ENCODE measurements at places on chromosomes 7 and 10.

DNA sequence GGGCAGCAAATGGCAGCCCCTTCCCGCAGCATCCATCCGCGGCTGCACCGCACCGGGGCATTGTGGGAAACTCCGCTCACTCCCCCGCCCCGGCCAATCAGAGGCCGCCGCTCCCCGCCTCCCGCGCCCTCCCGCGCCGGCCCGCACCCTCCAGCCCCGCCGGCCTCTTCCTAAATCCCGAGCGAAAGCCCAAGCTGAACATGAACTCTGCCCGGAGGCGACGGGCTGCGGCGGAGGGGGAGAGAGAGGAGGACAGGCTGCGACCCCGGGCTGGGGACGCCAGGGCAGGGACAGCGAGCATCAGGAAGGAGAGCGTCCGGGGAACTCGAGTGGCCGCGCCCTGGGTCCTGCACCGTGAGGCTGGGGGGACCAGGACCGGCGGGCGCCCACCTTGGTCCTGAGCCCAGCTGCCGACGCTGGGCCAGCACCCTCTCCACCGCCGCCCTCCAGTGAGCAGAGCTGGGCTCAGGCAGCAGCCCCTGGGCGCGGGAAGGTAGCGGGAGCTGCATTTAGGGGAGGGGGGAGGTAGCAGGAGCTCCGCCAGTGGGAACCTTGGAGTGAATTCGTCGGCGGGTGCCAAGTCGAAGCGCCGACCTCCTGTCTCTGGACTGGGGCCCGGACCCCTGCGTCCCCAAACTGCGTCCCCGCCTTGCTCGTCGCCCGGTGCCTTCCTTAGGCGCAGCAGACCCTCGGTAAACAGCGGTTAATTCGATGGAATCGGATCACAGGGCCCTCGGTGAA lies at the start of gene DGKI:
Gene DGKI, minus strand, starts transcription at position 148 of the 741 bp plus-strand sequence.
- peak; percentile 27 for DNase-seq

GRCh38 chr10:14753441-14753840 lies 21.3 kb downstream of the FAM107B start:
- no peak for DNase-seq

- no peak for DNase-seq
Measured at GRCh38 chr10:74675484-74675883, 150.9 kb upstream of the KAT6B start.

DNA sequence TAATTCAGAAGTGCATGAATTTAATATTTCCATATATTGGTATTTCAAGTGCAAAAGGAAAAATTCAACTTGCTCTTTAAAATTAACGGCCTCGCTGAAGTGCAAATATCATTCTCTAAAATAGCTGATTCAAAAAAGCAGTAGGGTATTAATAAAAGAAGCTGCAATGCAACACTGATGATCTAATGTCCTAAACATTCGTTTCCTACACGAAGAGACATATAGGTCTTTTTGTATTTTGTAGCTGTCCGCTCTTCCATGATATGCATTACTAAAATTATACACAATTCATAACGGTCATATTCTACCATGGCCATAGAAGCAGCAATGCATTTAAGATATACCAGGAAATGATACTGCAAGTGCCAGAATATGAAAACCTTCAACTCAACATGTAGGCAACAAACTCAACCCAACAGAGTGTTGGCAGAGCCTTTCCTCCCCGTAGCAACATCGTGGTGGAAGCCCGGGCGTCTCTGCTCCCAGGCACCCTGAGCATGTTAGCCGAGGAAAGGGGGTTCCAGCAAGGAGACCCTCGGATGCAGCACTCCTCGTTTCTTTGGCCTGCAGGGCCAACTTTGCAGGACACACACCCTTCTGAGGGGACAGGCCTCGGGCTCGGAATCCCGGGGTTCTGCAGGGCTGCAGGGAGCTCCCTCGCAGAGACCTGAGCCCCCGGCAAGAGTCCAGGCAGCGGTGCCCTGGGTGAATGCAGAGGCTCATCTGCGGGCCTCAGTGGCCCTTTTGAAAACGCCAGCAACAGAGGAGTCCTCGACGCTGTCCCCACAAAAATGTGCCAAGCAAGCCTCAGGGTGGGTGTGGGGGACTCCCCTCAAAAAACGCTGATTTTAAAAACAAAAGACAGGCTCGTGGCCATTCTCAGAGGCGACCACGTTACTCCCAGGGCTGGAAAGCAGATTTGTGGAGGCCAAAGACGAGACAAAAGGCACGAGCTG lies 1.6 kb downstream of the FAM171A1 start:
- no peak for DNase-seq

DNA sequence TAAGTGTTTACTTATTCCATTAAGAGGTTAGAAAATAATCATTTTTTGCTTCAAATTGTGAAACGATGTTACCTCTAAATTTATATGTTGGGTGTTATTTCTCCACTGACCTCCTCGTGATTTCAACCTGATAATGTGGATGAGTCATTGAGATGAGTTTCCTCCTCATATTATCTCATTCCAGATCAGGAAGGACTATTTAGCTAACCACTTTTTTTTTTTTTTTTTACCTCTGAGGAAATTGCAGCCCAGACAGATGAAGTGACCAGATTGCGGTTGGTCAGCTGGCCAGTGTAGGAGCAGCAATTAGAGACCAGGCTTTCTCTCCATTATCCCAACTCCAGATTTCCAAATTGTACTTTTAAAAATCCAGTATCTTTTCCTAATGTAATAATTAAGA lies 248.7 kb downstream of the FZD1 start:
- no peak for DNase-seq

DNA sequence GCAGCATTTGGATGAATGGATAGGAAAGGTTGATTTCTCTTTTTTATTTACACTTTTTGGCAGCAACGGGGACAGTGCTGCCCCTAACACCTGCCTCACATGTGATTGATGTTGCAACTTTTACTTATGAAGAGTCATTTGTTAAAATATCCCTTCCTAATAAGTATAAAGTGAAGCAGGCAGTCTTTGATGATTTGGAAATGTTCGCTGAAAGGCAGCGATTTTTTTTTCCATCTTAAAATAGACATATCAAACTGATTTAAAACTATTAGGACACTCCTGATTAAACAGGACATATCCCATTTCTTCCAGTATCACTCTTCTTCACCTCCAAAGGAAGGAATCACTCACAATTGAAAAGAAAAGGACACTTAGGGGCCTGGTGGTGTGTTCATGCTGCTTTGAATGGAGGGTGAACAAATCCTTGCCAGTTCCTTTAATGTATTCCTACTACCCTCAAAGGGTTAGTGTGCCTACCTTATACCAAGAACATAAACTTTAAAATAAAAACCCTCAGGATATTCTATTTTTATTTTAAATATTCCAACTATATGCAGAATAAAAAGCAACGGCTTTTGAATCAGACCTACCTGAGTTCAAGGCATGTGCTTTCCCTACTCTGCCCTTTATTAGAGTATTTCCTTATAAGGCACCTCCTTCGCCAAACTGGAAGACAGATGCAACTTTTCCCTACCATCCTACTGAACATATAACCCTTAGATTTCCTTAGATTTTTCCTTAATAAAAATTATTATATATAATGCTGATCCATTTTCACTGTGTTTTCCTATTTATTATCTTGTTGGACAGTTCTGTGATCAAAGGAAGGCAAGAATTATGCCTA lies 1.1 kb downstream of the ADK start:
- no peak for DNase-seq

DNA sequence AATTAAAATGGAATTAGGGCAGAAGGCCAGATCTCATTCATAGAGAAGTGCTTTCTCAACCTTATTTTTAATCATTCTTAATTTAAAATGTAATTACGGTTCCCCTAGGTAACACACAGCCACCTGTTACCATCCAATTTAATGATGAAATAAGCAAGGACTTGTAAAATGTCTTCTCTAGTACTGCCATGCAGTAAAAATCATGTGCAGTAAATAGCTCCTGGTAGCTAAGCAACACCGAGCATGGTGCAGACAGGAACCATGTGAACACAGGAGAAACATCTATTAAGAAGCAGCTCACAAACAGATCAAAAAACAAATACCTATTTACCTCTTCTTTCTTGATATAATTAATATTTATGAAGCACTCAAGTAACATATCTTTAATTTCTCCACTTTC lies 15.1 kb downstream of the NCAPG2 start:
- no peak for DNase-seq

DNA sequence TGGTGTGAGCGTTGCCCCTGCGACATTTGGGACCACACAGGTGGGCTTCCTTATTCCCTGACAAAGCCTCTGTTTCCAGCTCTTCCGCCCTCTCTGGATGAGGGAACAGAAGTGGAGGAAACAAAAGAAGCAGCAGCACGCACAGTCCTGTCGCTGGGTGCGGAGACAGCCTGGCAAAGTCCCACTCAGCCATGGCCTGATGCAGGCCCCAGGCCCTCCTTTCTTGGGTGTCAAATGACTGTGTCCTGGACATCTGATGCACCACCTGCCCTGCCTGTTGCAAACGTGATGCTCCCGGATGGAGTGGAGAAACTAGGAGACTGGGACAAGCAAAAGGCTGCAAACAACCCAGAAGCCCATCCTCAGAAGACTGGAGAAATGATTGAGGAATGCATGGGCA lies 20.7 kb downstream of the ZMIZ2 start:
- DNase-seq, result no peak

DNA sequence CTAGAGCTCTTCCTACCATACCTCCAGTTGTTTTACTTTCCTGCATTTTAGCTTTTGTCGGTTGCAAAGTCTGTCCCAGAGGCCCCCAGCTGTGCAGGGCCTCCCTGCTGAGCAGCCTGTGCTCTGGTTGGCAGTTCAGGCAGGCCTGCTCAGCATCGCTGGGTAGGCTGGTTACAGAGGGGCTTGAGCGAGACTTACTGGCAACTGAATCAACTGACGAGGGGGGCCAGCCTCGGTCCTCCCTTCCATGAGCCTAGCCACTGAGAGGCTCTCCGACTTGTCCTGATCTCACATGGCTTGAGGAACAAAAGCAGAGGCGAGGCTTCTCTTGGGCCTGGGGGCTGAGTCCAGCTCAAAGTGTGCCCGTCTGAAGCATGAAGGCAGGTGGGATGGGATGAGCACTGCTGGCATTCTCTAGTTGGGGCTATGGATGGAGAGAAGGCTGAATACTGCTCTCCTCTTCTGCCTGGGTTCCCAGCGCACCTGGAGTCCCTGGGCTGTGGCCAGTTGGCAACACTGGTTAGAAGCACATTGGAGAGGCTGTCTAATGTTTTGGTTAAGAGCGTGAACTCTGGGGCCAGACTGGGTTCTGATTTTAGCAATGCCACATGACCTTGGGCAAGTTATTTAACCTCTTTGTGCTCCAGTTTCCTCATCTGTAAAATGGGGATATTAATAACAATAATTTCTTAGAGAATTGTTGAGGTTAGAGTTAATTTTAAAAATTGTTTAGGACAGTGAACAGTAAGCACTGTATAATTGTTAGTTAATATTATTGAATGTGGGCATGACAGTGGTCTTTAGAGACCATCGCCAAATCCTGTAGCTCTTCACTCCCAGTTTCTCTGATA lies 6.9 kb upstream of the SFRP5 start:
- DNase-seq, result no peak

GRCh38 chr7:91140982-91141381 lies 123.3 kb upstream of the FZD1 start:
- DNase-seq, result no peak

- DNase-seq, result no peak
Measured at GRCh38 chr10:128046953-128047290, 79.3 kb downstream of the MKI67 start.
